Amniotic stem cell (primary cell): ENCODE measurements at places on chromosomes 7 and 10.
A peak's percentile ranks its signal among the peaks of the same experiment; 100 is the strongest.

DNA sequence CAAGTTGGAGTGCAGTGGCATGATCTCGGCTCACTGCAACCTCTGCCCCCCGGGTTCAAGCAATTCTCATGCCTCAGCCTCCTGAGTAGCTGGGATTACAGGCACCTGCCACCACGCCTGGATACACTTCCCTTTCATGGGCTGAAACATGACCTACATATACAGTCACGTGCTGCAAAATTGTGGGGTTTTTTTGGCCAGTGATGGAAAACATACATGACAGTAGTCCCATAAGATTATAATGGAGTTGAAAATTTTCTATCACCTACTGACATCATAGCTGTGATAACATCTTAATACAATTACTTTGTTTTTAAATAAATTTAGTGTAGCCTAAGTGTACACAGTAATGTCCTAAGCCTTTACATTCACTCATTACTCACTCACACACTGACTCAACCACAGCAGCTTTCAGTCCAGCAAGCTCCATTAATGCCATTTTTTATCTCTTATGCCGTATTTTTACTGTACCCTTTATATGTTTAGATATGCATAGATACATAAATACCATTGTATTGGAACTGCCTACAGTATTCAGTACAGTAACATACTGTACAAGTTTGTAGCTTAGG, 79.9 kb upstream of the TMEM196 start:
- DNase-seq, result no peak

DNA sequence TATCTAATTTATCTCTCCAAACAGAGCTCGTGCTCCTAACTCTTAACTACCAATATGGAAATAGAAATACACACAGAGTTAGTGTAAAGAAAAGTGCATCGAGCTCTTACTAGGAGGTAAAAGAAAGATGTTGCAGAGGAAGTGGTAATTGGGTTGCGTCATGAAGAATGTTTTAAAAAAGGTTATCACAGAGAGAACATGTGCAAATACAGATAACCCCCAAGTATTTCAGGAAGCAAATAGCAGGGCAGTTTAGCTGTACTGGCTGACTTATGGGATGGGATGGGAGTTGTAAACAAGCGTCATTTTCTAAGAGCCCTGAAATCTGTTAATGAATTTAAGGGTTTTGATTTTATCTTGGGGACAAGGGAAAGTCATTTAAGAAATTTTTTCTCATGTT, 153.9 kb downstream of the AGMO start:
- no peak for DNase-seq

GRCh38 chr7:124550036-124550435, 215.6 kb downstream of the GPR37 start:
- no peak for DNase-seq

GRCh38 chr7:113487925-113488731, 369.8 kb upstream of the SMIM30 start:
- DNase-seq, result no peak

- no peak for DNase-seq
Measured at GRCh38 chr10:15348579-15348978, 22.5 kb downstream of the FAM171A1 start.

DNA sequence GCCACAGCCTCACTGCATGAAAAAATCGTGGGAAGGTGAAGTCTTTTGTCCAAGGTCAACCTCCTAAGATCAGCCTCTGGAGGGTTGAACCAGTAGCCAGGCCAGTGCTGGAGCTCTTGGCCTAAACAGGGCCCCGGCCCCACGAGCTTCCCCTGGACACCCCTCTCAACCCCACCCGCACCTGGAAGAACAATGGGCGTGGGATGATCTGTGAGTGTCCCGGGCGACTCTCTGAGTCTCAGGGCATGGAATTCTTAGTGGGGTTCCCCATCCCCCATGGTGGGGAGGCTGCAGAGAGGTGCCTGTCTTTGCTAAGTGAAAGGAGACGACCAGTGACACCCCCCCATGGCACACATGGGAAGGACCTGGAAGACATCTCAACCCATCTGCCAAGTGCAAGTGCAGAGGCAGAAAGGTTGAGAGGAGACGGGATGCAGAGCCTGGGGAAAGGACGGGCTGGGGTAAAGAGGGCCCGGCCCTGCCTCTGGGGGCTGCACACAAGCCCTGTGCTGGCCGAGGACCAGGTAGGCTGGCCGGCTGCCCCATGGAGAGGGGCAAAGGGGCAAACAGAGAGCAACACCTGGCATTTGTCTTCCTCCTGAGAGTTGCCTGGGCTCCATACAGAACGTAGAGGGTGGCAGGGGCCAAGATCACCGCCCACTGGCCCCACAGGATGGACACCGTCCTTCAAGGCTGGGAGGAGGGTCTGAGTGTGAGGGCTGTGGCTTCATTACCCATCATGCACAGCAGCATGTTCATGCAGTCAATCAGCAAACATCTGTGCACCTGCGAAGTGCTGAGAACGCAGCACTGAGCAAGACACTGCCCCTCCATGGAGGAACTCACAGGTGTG, 163.0 kb upstream of the PPP2R2D start:
- DNase-seq, result no peak

DNA sequence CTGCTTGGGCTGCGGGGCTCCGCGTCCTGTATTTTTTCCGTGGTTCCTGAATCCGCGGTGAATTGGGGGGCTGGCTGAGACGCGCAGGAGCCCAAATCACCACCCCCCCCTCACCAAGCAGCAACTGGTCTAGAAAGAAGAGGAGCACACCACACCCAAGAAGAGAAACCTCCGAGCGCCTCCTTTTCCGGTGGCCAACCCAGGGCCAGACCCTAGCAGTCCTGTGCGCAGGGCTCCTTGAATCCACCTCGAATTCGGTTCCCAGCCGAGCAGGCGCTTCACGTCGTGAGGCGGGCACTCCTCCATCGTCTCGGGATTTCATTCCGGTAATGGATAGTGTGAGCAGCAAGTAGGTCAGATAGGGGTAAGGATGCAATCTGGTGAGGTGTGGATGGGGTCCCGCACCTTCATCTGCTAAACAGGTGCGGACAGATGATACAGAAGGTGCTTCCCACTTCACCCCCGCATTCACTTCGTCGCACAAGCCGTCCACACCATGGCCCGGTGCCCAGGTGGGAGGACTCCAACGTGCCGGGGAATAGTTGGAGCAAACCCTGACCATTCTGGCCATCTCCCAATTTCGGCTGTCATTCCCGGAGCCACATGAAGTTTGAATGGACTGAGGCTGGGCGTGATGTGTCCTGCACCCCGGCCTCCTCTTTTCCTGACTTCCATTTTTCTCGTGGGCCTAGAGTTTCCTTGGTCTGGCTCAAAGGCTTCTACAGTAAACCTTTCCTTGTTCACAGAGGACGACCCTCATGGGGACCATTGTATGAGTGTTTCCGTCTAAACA, 19.8 kb upstream of the ZNF273 start:
- no peak for DNase-seq

- no peak for DNase-seq
Measured at GRCh38 chr10:119969609-119970008, 77.1 kb downstream of the SEC23IP start.

- DNase-seq, result no peak
Measured at GRCh38 chr10:59709395-59710125, at the start of gene SLC16A9. TSS of gene SLC16A9 (minus strand) at chr10:59709850. CDS start at chr10:59684291, 25,559 bp downstream.

DNA sequence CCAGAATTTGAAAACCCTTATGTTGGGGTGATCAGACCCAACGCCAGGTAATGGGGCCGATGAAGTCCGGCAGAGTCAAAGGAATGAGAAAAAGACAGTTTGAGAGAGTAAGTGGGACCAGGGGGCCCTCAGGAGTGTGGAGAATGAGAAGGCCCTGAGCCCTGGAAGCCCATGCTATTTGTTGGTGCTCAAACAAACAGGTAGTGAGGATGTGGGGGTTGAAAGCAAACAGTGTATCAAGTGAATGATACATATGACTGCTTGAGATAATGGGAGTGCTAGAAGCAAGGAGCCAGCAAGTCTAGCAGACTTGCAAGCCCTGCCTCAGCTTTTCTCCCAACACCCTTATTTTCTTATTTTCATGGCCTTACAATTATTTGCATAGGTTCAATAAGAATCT, 11.2 kb upstream of the SEPTIN14 start:
- no peak for DNase-seq

DNA sequence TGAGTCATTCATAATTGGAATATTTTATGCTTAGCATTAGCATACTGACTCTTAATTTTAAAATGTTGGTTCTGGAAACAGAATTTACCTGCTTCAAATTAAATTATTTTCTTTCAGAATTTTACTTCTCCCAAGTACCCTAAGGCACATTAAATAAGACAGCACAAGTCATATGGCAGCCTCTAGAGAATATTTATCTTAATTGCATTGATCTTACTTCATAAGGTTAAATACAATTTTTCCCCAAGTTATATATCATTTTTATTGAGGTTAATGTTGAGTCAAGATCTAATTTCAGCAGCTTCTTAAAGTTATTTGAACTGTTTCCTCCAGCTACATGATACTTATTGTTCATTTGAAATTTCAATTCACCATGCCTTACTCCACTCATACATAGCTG, 123.1 kb upstream of the IMMP2L start:
- DNase-seq, result no peak

DNA sequence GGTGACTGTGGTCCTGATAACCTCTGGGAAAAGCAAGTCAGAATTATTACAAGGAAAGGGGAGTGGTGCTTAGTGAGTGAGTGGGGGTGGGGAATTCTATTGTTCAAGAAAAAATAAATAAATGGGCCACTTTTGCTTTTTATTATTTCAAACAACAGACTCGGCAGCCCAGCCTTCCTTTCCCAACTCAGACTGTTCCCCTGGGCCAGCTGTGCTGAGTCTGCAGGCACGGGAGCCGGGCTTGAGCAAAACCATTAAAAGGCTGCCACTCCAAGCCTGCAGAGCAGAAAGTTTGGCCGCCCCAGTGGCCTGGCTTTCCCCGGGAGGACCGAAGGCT, 90.0 kb downstream of the PLXNA4 start:
- DNase-seq, result no peak

GRCh38 chr10:9311702-9312499, 1257.4 kb downstream of the GATA3 start:
- no peak for DNase-seq

DNA sequence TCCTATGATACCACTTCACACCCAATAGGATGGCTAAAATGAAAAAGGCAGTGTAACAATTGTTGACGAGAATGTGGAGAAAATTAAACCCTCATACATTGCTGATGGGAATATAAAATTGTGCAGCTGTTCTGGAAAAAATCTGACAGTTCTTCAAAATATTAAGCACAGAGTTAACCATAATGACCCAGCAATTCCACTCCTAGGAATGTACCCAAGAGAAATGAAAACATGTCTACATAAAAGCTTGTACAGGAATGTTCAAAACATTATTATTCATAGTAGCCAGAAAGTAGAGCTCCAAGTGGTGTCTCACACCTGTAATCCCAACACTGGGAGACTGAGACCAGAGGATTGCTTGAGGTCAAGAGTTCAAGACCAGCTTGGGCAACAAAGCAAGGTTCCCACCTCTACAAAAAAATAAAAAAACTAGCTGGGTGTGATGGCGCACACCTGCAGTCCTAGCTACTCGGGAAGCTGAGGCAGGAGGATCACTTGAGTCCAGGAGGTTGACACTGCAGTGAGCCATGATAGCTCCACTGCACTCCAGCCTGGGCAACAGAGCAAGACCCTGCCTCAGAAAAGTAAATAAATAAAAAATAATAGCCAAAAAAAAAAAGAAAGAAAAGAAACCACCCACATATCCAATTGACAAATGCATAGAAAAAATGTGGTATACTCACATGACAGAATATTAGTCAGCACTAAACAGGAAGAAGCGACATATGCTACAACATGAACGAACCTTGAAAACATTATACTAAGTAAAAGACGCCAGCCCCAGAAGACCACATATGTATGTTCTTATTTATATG, 5.0 kb downstream of the RHEB start:
- DNase-seq, result no peak

GRCh38 chr7:36280840-36281812, 108.5 kb upstream of the ANLN start:
- DNase-seq, result peak; percentile 66

GRCh38 chr7:90111-91063, 102.0 kb upstream of the FAM20C start:
- DNase-seq, result no peak

DNA sequence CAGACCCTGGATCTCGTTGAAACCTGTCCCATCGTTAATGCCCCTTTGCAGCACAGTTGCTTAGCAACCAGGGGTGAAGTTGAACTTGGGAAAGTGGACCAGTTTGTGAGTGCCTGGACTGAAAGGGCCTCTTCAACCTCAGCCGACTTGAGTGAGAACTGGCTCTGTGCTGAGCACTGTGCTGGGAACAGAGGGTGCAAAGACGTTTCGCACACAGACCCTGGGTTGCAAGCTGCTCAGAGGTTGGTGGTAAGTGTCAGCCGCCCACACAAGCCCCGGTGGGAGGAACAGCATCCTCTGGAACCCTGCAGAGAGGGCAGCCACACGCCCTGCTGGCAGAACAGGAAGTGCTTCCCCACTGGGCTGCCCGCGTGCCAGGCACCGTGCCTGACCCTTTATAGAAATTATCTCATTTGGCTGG, 89.2 kb downstream of the CARD11 start:
- DNase-seq, result no peak

GRCh38 chr7:6487184-6487545, 39.4 kb upstream of the DAGLB start:
- no peak for DNase-seq

DNA sequence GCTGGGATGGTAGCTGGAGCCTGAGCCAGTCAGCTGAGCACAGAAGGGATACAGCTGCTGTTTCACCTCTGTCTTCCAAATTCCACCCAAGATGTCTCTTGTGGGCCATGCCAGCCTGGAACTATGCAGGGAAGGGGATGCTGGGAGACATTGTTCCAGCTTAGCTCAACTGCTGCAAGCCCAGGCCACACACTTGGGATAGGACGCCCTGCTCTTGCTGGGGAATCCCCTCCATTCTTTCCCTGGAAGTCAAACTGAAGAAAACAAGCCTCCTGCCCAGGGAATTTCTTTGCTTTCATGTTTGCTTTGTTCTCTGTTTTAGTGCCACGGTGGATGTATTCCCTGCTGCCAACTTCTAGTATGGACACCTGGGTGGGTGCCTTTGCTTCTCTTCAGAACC, 55.2 kb upstream of the CDK13 start:
- no peak for DNase-seq

GRCh38 chr10:110268971-110269370, 35.7 kb downstream of the SMNDC1 start:
- no peak for DNase-seq

- no peak for DNase-seq
Measured at GRCh38 chr10:100816671-100817070, 71.3 kb downstream of the PAX2 start.

DNA sequence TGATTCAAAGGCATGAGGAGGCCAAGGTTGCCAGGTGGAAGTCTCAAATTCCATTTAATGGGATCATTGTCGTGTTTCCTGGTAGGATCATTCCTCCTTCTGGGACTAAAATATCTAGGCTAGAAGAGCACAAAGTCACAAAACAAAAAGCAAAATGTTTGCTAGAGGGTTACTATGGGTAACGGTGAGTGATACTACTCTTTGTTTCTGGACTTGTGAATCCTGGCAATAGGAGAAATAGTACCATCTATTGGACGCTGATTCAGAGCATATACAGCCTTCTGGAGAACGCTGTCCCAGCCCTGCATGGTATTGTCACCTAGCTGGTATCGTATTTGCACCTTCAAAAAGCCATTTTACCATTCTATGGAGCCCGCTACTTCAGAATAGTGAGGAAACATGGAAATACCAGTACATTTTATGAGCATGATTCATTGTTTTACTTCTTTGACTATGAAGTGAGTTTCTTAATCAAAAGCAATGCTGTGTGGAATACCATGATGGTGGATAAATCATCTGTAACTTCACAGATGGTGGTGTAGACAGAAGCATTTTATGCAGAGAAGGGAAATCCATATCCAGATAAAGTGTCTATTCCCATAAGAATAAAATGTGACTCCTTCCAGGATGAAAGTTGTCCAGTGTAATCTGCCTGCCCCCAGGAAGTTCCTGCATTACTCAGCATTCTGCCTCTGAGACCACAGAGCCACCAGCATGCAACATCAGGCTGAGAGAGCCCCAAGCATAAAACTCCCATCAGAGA, 361.0 kb downstream of the ETV1 start:
- DNase-seq, result no peak
